ENCODE measurements at places on chromosomes 5 and 9.

GRCh38 chr5:131749723-131750470 is 46.9 kb downstream of the FNIP1 start:
- peak overlapping the region; percentile 15 for H3K27ac ChIP-seq
- H3K36me3 ChIP-seq: peaks cover 25% of the 10 kb centered on the region
- H3K4me1 ChIP-seq: peaks cover 74% of the 10 kb centered on the region
- no peaks in the 10 kb centered on the region for H3K27me3 ChIP-seq
- H3K4me3 ChIP-seq: no peak overlapping the region

DNA sequence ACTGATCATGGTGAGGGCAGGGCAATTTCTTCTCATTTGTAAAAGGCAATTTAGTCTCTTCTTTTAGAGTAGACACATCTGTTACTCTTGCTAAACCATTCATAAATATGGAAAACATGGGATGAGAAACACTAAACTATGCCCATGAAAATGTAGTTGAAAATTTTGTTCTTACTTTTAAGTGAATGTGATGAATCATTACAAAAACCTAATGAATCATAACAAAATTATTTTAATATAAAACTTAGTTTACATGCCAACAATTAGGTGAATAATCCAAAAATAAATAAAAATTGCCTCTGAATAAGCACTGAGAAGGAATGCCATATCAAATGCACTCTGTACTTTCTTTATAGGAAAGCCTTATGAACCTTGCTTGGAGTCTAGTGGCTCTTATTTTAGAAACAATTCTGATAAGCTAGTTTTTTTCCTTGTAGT is 297.7 kb upstream of the EFNA5 start:
- peak; percentile 18 for DNase-seq
- peaks cover 2% of the 10 kb centered on the region for H3K27me3 ChIP-seq
- peak overlapping the region; percentile 19 for H3K27ac ChIP-seq
- no peak overlapping the region for H3K4me3 ChIP-seq
- no peaks in the 10 kb centered on the region for H3K36me3 ChIP-seq
- H3K4me1 ChIP-seq: peaks cover 25% of the 10 kb centered on the region

DNA sequence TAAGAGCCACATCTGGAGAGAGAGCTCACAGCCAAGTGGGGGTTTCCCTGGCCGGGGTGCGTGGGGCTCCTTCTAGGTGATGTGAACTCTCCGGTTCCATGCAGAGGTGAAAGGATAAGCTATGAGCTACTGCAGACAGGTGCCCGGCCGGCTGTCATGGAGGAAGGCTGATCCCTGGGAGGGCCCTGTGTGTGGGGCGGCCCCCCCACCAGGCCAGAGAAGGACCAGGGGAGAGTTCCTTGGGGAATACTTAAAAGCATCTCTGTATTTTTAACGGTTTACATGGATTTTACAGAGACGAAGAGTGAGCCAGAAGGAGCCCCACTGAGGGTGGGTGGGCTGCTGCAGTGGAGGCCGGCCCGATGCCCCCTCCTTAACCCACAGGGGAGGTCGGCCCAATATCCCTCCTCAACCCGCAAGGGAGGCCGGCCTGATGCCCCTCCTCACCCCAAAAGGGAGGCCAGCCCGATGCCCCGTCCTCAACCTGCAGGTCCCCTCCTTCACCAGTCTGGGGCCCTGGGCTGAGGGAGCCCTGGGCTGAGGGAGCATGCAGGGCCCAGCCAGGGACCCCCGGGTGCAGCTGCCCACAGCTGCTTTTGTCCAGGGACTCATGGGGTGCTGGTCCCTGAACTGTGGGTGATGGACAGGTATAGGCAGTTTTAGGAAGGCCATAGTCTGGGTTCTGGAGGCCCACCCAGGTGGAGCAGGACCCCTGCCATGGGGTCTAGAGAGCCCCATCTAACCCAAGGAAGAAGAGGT is 31.9 kb downstream of the MRPL36 start:
- no peaks in the 10 kb centered on the region for H3K36me3 ChIP-seq
- H3K27ac ChIP-seq: no peak overlapping the region
- peaks cover 16% of the 10 kb centered on the region for H3K27me3 ChIP-seq
- H3K4me1 ChIP-seq: peaks cover 16% of the 10 kb centered on the region

DNA sequence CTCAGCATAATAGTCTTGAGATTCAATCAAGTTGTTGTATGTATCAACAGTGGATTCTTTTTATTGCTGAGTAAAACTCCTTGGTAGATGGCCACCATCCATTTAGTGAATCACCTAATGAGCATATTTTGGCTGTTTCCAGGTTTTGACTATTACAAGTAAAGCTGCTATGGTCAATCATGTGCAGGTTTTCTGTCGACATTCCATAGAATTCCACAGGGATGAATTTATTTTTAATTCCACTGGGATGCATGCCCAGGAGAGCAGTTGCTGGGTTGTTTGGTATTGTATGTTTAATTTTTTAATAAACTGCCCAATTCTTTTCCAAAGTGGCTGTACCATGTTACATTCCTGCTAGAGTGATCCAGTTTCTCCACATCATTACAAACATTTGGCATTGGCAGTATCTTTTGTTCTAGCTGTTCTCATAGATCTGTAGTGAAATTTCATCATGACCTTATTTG is 10.5 kb upstream of the S1PR3 start:
- H3K4me3 ChIP-seq: no peak overlapping the region
- H3K27me3 ChIP-seq: peaks cover 7% of the 10 kb centered on the region
- DNase-seq: peak; percentile 81
- H3K36me3 ChIP-seq: no peaks in the 10 kb centered on the region
- peaks cover 15% of the 10 kb centered on the region for H3K4me1 ChIP-seq

DNA sequence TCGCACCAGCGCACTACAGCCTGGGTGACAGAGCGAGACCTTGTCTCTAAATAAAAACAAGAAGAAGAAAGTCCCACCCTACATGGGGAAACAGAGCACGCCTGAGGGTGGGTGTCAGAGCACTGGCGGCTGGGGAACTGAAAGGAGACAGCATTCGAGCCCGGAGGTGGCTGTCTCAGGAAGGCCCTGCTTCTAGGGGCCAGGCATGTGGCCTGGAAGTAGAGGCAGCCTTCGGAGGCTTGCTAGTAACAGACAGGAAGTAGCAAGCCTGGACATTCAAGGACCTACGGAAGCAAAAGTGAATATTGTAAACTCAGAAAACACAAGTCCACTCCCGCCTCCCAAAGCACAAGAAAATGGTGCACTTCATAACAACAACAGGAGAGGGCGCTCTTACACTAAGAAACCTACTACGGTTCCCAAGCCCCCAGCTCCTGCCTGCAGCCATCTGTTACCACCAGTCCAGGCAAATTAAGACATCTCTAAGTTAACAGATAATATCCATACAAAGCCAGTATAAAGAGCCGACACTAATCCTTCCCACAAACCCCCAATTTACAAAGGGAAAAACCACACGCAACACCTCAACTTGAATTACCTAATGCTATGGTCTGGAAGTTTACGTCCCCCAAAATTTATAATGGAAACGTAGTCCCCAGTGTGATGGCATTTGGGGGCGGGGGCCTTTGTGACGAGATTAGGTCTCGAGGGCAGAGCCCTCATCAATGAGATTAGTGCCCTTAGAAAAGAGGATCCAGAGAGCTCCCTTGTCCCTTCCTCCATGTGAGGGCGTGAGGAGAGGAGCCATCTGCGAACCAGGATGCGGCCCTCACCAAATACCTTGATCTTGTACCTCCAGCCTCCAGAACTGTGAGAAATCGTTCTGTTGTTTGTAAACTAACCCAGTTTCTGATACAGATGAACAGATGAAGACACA is 7.7 kb downstream of the RASGEF1C start:
- H3K27ac ChIP-seq: no peak overlapping the region
- H3K27me3 ChIP-seq: peaks cover 5% of the 10 kb centered on the region
- no peak overlapping the region for H3K4me3 ChIP-seq
- no peaks in the 10 kb centered on the region for H3K4me1 ChIP-seq
- no peaks in the 10 kb centered on the region for H3K36me3 ChIP-seq
